ENCODE measurements at places on chromosomes 1 and 21. TPM values are rescaled to one million over a fixed set of nuclear protein-coding genes. Genes with fewer than 3 reads are reported as not detected.

The KRTAP12-1 gene
- not detected for total RNA-seq

The NLRP3 gene
- total RNA-seq, result 31.0 TPM

The GNPAT gene
- 40.8 TPM for total RNA-seq

The PODN gene
- not detected for total RNA-seq
